Hepatic stellate cell (primary cell): ENCODE measurements at places on chromosomes 13 and 19.

GRCh38 chr13:105959876-105960275, 575.6 kb downstream of the EFNB2 start:
- DNase-seq = no peak

- DNase-seq = no peak
Observed at GRCh38 chr13:73335210-73335609, 276.4 kb downstream of the KLF5 start.

DNA sequence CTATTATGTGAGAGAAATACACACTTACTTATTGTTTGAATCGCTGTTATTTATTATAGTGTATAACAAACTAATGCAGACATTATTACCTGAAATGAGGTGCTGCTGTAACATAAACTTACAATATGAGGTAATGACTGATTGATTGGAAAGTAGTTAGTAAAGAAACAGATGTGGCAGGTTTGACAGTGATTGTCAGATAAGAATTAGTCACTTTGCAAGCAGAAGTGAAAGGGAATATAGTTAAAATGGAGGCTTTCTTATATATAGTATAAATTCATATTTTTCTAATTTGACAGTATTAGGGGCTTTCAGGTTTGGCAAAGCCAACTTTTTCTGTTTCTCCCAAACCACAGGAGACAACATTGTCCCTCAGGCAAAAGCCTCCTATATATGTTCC, 20.6 kb downstream of the MIR17HG start:
- DNase-seq = no peak

GRCh38 chr13:44403461-44404056, 29.9 kb downstream of the SERP2 start:
- DNase-seq = no peak

DNA sequence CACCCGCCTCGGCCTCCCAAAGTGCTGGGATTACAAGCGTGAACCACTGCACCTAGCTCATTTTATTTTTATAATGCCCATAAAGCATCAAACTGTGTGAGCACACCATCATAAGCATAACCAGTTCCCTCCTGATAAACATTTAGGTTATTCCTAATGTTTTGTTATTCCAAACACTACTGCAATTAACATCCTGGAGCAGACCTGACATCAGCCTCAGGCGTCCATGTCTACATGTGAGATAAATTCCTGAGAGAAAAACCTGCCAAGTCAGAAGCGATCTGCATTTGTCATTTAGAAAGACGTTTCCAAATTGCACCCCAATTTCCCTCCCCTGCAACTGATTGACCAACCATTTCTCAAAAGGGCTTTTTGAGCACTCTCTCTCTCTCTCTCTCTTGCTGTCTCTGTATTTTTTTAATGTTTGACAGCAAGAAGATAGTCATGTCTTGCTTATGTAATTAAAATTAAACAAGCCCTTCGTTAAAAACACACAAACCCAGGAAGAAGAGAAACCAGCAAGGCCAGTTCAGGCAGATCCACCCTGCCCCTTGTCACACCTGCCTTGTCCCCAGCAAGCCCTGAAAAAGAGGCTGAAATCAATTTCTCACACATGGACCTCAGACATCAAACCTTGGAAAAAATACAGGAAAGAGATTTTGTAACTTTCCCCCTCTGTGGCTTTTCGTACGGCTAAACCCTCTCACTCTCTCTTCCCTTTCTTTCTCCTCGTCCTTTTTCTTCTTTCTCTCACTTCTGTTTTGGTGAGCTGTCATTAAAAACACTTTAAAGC, 9.9 kb downstream of the LYPD3 start:
- DNase-seq = no peak

- DNase-seq = no peak
Observed at GRCh38 chr13:64912141-64912540, 2318.0 kb downstream of the PCDH9 start.

GRCh38 chr13:27821566-27821965, 29.3 kb downstream of the GSX1 start:
- no peak for DNase-seq
